ENCODE measurements at places on chromosomes 5 and 9. TPM values are rescaled to one million over a fixed set of nuclear protein-coding genes. Genes with fewer than 3 reads are reported as not detected.

GRCh38 chr9:124757616-124758015 is 13.5 kb downstream of the NR6A1 start:
- DNase-seq: no peak

- no peak for DNase-seq
Observed at GRCh38 chr5:12861886-12862654, 957.8 kb upstream of the CTNND2 start.

GRCh38 chr5:84724181-84724580 is 339.5 kb upstream of the EDIL3 start:
- no peak for DNase-seq

- no peak for DNase-seq
Observed at GRCh38 chr5:153632748-153633290, 142.3 kb downstream of the GRIA1 start.

DNA sequence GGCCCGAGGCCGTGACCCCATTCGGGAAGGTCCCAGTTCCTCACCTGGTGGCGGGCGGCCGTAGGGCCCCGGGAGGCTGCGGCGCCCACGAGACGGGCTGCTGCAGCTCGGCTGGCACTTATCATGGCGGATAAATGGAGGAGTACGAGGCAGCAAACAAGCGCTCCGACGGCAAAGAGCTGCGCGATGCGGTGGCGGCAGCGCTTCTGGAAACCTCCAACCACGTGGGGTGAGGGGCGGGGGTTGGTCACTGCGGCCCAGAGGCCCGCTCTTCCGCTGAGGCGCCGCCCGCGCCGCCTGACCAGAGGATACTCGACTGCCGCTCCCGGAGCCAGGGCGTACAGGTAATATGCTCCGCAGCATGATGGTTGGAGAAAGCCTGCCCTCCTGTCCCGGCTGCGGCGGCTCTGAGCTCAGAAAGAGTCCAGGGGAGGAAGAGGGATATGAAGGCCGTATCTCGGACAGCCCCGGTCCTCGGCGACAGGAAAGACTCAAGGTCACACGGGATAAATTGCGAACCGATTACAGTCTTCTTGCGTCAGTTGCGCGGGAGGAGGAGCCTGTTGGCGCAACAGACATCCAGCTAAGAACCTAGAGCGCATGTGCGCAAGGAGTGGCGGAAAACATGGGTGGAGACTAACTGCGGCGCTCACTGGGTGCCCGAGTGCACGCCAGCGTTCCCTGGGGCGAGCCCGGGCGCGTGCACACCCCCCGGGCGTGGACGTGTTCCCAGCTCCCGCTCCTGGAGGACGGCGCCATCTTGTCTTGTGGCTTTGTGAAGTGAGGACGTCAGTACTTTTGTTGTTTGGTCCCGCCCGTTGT is at the start of gene HSPA9:
Gene HSPA9 (minus strand): TSS at position 208 of the 822 bp plus-strand sequence. CDS start 83 bp downstream, at position 125.
- DNase-seq: peak; percentile 99

DNA sequence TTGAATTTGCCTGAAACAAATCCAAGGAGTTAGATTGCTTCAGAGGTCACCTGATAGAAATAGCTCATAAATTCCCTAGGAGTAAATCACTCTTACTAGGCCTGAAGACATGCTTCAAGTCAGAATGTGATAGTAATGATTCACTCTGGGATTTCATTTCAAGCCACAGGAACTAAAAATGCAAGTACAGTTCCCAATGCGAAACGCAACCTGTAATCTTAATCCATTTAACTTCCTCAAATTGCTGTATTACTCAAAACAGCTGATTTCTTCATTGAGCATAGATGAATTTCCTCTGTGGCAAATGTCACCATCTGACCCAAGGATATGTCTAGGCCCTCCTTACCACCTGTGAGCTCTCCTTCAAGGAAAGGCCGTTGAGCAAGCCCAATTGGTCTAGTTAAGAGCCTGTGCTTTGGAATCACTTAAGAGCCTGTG is 32.1 kb upstream of the IL6ST start:
- DNase-seq: peak; percentile 70

DNA sequence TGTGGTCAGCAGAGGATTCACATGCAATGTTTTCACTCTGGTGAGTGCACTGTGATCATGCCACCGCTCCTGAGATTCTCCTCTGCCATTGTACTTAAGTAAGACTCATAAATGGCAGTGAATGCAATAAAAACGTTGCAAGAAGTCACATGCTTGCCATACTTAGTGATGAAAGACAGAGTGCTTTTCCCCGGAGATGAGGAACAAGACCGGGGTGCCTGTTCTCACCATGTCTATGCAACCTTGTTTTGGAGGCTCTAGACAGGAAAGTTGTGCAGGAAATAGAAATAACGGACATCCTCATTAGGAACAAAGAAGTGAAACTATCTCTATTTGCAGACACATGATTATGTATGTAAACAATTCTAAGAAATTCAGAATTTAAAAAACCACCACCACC is 84.7 kb upstream of the IRX2 start:
- no peak for DNase-seq

GRCh38 chr9:27638716-27639115 is 65.4 kb upstream of the C9orf72 start:
- DNase-seq: no peak

DNA sequence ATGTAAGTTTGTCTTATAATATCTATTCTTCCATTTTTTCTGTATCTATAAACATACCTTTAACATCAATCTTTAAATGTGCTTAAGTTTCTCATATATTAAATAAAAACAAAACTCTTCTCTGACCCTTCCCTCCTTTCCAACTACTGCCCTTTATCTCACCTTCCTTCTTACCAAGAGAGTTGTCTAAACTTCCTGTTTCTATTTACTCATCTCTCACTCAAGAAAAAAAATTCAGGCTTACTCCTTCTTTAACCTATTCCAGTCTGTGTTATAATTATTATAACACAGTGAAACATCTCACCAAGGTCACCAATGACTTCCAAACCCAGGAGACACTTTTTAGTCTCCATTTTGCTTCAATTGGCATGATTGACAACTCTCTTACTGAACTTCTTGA is 140.9 kb downstream of the CCDC171 start:
- no peak for DNase-seq

- DNase-seq: no peak
Observed at GRCh38 chr9:128742401-128742800, 18.5 kb upstream of the ZDHHC12 start.

- DNase-seq: no peak
Observed at GRCh38 chr9:128142061-128142460, 7.2 kb upstream of the LCN2 start.

GRCh38 chr9:133467101-133467500 is 7.3 kb downstream of the CACFD1 start:
- no peak for DNase-seq

The ACSL6 gene
- not detected for polyA plus RNA-seq

The SIT1 gene
- polyA plus RNA-seq: not detected

The PCDHGA4 gene
- 4.0 TPM for polyA plus RNA-seq

The FTMT gene
- polyA plus RNA-seq: not detected

Measured in BJ (cell line).